Activated CD4-positive, alpha-beta T cell treated with anti-CD3 and anti-CD28 coated beads, Interleukin-2, Interleukin-6, amounts not matched to agents 100 ng/mL and 50 ng/mL, durations not matched to agents 16 hours and 8 hours (primary cell): ENCODE measurements at places on chromosomes 2 and 18.
A peak's percentile ranks its signal among the peaks of the same experiment; 100 is the strongest.

- no peak for DNase-seq
Measured at GRCh38 chr2:219939647-219940046, 312.2 kb downstream of the SLC4A3 start.

DNA sequence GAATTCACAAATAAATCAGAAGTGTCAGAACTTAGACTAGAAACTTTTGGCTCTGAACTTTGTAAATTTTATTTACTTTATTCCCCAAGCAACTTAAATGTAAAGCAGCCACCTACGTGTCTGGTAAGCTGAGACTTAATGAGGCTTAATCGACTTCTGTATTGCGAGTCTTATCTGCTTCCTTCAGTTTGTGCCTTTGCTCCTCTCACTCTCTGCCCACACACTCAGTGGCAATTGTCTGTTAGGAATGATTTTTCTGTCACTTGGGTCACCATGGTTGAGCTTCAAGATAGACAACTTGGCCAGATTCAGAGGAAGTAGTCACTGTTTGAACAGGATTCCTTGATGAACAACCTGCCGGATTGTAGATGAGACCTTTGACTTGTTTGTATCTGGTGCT is 691.4 kb upstream of the FSHR start:
- no peak for DNase-seq

DNA sequence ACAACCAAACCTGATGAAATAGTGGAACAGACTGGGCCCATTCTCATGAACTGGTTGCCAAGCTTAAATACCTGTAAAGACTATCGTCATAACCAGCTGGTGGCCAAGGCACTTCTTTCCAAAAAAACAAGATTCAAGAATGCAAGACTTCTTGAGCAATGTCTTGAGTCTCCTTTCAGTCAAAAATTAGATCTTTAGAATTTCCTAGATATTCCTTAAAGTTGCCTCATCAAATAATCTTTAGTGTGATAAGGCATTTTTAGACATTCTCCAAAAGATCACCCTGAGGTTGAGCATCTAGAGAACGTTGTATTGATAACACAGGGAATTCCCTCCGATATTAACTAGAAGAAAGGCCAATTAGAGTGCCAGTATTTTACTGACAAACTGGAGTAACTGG is 236.4 kb upstream of the MEX3C start:
- DNase-seq, result no peak

DNA sequence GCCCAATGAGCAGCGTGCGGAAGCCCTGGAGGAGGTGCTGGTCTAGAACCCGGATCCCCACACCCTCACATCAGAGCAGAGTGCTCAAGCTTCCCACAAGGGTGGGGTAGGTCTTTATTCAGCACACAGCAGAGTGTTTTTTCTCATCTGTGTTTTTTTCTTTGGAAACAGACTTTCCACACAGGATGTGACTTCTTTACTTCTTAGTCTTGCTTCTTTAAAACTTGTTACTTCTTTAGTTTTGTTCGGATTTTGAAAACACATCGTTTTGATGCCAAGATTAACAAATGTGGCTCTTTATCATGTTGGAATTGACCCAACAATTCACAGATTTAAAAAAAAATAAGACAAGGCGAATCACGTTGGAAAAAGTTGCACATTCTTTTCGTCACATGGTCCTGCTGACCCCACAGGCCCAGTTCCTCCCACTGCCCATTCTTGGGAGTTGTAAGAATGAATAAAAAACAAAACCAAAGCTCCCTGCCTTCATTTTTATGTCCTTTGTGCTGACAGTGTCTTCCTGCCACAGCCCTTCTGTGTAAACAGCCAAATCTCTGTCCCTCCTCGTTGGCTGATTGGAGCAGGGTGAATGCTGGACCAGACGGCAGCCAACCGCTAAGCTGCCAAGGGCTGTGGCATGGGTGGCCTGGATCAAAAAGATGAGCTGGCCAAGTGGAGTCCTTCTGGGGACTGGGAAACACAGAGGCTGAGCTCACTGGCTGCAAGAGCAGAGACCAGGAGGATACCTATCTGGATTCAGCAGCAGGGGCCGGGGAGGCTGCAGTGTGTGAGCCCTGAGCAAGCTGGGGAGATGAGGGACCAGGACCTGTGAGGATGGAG is 81.6 kb downstream of the TWIST2 start:
- DNase-seq, result no peak

GRCh38 chr18:8162802-8163201 is 446.4 kb upstream of the RAB12 start:
- DNase-seq, result no peak

GRCh38 chr18:25164211-25164847 is 187.6 kb downstream of the ZNF521 start:
- DNase-seq, result no peak

DNA sequence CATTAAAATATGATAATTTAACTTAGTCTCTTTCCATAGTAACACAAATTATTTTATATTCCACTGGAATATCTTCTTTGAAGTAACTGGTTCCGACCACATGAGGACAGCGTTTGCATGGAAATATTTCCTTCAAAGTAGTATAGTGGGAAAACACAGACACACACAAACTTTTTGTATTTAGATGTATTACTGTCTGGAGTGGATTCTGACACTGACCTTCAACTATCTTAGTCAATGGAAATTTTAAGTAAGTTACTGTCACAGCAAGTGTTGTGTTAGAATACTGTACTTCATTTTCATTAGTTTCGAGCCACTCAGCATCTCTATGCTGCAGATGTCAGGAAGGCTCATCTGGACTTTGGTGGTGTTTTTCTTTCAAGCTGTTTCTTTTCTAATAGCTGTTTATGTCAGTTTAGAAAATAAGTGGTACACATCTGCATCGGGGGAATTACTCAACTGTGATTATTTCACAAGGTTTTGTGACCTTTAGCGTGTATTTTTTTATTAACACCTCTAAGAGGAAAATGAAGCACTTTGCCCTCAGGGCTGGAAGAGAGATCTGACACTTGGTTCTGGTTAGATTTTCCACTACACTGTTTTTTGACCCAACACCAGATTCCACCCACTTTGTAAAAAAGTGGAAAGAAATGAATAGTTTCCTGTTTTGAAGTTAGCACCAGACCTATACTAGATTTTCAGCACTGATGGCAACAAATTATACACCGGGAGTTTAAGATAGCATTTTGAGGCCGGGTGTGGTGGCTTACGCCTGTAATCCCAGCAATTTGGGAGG is 18.9 kb upstream of the THOC1 start:
- DNase-seq, result no peak

DNA sequence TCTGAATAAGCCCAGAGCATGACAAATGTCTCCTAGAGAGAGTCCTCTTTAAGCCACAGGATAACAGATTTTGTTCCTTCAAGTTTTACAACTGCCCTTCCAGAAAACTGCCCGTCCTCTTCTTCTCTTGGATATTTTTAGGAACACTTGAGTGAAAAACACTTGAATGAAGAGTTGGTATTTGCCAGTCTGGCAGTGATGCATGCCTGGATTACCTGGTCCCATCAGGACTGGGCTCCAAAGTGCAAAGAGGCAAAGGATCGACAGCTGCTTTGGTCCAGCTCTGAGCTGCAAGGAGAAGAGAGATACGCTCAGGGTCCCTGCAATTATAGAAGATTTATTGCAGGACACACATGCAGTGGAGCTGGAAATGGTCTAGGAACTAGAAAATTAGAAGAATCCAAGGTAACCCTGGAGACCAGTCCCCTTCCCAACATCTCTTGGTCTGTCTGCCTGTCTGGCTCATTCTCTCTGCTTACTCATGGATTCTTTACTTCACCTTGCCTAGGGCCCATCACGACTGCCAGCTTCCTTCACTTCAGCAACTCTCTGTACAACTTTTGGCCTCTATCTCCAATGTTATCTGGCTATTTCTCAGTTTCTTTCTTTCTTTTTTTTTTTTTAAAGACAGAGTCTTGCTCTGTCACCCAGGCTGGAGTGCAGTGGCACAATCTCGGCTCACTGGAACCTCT is 112.1 kb upstream of the SIX2 start:
- no peak for DNase-seq

DNA sequence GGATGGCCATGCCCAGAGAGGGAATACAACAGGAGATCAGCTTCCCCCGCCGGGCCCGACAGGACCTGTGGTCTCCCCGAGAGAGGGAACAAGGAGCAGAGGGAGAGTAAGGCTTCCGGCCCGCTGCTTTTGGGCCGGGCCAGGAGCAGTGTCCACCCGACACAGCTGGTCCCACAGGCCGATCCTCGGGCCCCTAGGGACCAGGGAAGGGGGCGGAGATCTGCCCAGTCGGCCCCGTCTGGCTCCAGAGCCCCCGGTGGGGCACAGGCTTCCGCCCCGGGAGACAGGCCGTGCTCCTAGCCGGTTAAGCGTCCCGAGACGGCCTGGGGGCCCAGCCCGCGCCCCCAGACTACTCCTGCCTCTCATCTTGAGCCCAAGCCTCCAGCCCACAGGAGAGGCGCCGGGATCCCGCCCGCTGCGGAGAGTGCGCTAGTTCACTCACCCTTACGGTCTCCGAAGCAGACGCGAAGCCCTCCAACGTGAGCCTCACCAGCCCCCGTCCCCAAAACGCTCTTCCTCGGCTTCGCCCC is at the start of gene MCFD2:
Gene MCFD2, minus strand, starts transcription at position 526 of the 530 bp plus-strand sequence. CDS start 6,635 bp downstream, outside the sequence.
- no peak for DNase-seq

DNA sequence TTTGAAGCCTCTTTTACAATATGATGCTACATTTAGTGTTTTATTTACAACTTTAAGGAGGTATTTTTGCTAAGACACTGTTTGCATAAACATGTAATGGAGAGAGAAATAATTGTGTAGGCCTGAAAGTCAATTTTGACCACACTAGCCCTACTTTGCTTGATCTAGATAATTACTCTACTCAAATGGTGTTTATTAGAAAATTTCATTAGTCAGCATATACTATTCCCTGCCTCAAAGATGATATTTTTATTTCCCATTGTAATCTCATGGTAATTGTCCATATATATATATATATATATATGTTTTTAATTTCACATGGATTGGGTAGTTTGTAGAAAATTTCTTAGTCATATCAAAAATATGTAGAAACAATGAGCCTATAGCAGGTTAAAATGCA is 632.2 kb downstream of the SATB2 start:
- DNase-seq, result no peak

DNA sequence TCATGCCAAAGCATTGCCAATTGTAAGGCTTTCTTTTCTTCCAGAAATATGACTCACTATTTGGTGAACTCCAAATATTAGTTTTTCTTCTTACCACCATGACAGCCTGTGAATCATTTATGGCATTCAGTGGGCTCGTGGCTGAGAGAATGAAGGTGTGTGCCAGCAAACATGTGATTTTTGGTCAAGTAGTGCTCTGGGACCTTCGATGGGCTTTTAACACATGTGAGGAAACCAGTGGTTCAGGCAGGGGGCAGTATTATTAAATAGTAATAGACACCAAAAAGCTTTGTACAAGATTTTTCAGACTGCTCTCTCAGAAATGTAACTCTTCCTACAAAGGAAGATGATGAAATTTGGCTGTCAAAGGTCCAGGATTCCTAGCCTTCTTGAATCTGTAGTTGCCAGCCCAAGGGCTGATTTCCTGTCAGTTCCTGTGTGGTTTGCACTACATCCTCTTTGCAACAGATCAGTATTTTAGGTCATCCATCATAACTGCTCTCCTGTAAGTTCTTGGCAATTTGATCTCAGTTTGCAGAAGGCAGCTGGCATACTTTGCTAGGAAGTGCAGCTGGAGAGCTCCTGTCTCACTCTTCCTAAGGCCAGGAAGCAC is 64.3 kb downstream of the BABAM2 start:
- DNase-seq, result peak; percentile 88

GRCh38 chr2:177651833-177652232 is 259.3 kb downstream of the AGPS start:
- no peak for DNase-seq

GRCh38 chr18:62200121-62200914 is 13.3 kb downstream of the RELCH start:
- DNase-seq, result no peak

DNA sequence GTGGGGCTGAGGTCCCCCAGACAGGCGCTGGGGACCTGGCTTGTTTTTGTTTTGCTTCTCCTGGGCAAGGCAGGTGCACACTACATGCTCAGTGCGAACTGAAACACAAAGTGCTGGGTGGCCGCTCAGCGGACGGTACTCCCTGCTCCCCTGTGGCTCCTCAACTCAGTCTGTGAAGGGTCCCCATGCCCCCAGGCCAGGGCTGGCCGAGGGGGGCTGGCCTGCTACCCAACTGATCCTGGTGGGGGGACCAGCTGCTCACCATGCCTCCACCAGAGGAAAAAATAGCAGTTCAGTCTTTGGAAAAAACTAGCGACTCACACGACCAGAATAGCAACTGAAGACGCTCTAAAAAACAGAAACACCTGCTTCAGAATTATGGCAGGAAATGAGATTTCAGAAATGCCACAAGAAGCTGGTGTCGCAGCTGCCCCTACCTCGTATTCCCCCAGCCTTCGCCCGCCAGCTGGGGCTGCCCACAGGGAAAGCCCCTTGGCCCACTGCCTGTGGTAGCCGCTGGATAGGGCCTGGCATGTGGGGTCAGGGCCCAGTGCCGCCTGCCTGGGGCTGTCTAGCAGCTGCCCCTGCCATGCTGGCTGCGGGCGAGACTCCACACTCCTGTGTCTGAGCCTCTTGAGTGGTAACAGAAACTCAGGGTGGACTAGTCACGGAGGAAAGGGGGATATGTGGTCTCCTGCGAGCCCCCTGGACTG is 43.7 kb downstream of the MEX3C start:
- peak; percentile 67 for DNase-seq

DNA sequence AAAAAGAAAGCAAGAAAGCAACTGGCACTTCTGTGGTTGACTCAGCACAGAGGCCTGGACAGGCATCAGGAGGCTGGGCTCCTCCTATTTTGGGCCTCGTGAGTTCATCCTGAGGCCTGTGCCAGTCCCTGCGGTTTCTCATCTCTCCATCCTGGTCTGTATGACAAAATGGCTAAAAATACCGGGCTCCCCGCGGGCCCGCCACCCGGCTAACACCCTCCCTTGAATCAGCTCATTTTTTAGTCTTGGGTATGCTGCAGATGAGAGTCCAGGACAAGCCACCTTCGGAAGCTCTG is 62.3 kb upstream of the YWHAQ start:
- peak; percentile 74 for DNase-seq

DNA sequence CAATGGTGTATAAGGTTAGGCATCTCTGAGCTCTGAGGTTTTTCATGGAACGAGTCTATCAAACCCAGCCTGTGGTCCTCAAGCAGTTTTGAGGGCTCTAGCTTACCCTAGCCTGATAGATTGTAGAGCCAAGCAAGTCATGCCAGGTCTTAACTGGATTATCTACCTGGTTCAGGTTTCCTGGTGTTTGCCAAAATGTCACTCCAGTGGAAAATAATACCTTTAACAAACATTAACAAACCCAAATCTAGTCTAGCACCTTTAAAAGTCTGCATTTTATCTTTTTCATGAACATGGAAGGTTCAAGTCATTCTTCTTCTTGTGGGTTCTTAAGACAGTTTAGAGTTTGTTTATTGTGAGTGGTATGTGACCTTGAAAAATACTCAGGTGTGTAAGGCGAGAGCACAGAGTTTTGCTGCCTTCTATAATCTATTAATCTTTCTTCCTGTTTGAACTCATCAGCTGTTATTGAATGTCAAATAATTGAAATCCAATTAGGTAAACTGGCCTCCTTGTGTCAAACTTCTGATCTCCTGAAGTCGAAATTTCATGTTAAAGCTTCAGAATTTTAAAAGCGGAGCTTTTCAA is 13.4 kb upstream of the ADGRF3 start:
- no peak for DNase-seq

DNA sequence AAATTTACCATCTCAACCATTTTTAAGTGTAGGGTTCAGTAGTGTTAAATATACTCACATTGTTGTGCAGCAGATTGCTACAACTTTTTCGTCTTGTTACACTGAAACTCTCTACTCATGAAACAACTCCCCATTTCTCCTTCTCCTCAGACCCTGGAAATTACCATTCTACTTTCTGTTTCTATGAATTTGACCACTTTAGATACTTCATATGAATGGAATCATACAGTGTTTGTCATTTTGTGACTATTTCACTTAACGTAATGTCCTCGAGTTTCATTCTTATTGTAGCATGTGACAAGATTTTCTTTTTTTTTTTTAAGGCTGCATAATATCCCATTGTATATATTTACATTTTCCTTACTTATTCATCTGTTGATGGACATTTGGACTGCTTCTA is 203.8 kb downstream of the PLCL1 start:
- DNase-seq, result peak; percentile 45
